ENCODE measurements at places on chromosomes 5 and 9.

- no peak for DNase-seq
- H3K27ac ChIP-seq = no peak overlapping the region
- H3K4me1 ChIP-seq = no peaks in the 10 kb centered on the region
- no peak overlapping the region for H3K4me3 ChIP-seq
Observed at GRCh38 chr5:139126711-139127111, 71.5 kb downstream of the SIL1 start.

- no peak overlapping the region for H3K27ac ChIP-seq
- H3K27me3 ChIP-seq = no peaks in the 10 kb centered on the region
- no peak for DNase-seq
Observed at GRCh38 chr5:6469836-6470235, 21.2 kb downstream of the UBE2QL1 start.

GRCh38 chr9:108830272-108830671 is 25.5 kb downstream of the ACTL7B start:
- no peaks in the 10 kb centered on the region for H3K4me1 ChIP-seq
- H3K36me3 ChIP-seq = no peaks in the 10 kb centered on the region
- DNase-seq = no peak
- no peak overlapping the region for H3K27ac ChIP-seq
- H3K4me3 ChIP-seq = no peak overlapping the region

- H3K4me3 ChIP-seq = no peak overlapping the region
- no peak for DNase-seq
- H3K36me3 ChIP-seq = peaks cover 8% of the 10 kb centered on the region
- H3K27me3 ChIP-seq = no peaks in the 10 kb centered on the region
Observed at GRCh38 chr5:138351056-138351455, 1.4 kb upstream of the KDM3B start.

DNA sequence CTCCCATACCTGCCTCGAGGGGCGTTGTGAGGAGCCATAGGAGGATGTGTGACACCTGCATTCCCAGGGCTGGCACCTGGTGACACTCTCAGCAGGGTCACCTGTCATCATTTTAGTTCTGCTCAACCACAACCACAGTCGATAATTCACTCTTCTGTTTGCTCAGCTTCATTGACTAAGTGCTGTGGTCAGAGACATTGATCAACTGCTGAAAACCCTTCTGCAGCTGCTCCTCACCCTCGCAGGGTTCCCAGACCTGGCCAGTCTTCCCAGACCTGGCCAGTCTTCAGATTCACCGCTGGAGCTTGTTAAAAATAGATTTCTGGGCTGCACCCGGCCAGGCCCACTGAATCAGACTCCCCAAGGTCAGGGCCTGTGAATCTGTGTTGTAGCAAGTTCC is 92.8 kb downstream of the MVB12B start:
- no peaks in the 10 kb centered on the region for H3K27me3 ChIP-seq
- no peak for DNase-seq
- peaks cover 5% of the 10 kb centered on the region for H3K36me3 ChIP-seq
- no peak overlapping the region for H3K27ac ChIP-seq

DNA sequence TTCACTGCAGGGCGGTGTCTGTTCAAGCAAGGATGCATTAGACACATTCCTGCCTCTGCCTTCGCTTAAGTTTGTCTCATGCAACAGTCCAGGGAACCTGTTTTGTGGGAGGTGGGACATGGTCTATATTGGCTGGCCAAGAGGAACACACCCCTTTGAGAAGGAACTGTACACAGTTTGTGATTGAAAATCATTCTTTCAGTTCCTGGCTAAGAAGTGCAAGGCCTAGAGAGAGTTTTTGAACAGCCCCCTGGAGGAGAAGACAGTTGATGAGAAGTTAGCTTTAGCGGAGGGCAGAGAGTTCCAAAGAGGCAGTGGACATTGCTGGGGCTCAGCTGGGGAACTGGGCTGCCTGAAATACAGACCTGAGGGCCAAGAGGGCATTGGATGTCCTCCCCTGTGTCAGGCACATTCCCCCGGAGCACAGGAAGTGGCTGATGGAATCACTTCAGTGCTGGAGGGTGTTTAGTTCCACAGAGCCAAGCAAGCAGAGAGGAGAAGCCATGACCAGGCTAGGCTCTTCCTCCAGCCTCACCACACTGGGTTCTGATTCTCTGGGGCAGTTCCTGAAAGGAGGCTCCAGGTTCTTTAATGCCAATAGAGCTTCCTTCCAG is 66.6 kb downstream of the RGS3 start:
- H3K27ac ChIP-seq = no peak overlapping the region
- H3K4me1 ChIP-seq = no peaks in the 10 kb centered on the region
- no peaks in the 10 kb centered on the region for H3K27me3 ChIP-seq
- no peak overlapping the region for H3K4me3 ChIP-seq
- no peak for DNase-seq
- H3K36me3 ChIP-seq = peaks cover 12% of the 10 kb centered on the region

GRCh38 chr5:52491818-52492217 is 295.9 kb upstream of the ITGA1 start:
- no peak overlapping the region for H3K27ac ChIP-seq
- DNase-seq = no peak
- H3K4me3 ChIP-seq = no peak overlapping the region
- H3K36me3 ChIP-seq = no peaks in the 10 kb centered on the region

GRCh38 chr9:135909371-135909770 is 2.0 kb upstream of the CAMSAP1 start:
- H3K4me3 ChIP-seq = no peak overlapping the region
- peaks cover 25% of the 10 kb centered on the region for H3K4me1 ChIP-seq
- no peak overlapping the region for H3K27ac ChIP-seq
- DNase-seq = no peak
- H3K27me3 ChIP-seq = no peaks in the 10 kb centered on the region

DNA sequence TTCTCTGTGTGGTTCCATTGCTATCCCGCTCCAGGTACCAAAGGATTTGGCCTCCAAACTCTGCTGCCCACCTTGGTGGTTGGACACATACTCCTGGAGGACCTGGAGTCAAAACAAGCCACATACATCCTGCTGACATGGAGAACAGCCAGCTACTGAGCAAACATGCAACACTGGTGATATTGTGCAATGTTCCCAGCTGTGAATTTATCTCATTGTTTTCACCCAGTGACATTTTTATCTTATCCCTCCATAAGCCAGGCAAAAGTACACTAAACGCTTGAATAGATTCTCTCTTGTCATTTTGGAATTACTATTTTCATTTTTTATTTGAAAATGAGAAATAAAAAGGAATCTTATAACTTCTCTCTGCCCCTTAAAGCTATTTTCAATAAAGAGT is 11.1 kb upstream of the CTSL start:
- no peaks in the 10 kb centered on the region for H3K36me3 ChIP-seq
- peaks cover 7% of the 10 kb centered on the region for H3K4me1 ChIP-seq
- no peak for DNase-seq
- H3K27ac ChIP-seq = peak overlapping the region; percentile 65
- H3K27me3 ChIP-seq = no peaks in the 10 kb centered on the region

DNA sequence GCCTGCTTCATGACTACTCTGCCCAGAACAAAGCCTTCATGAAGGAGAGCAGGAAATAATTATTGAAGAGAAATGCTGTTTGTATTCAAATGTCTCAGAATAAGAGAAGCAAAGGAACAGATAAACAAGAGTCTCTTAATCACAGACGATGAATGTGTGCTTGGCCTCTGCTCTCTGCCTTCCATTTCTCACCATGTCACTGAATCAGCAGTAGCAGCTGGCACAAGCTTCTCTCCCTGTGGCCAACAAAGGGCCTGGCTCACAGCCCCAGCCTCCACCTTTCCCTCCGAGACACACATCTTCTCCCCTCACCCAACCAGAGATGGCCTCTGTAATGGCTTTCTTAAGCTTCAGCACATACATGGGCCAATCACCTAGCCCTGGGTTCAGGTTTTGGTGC is 128.1 kb upstream of the SLIT3 start:
- no peaks in the 10 kb centered on the region for H3K36me3 ChIP-seq
- H3K4me1 ChIP-seq = no peaks in the 10 kb centered on the region
- H3K27ac ChIP-seq = no peak overlapping the region
- no peak overlapping the region for H3K4me3 ChIP-seq
- no peak for DNase-seq

DNA sequence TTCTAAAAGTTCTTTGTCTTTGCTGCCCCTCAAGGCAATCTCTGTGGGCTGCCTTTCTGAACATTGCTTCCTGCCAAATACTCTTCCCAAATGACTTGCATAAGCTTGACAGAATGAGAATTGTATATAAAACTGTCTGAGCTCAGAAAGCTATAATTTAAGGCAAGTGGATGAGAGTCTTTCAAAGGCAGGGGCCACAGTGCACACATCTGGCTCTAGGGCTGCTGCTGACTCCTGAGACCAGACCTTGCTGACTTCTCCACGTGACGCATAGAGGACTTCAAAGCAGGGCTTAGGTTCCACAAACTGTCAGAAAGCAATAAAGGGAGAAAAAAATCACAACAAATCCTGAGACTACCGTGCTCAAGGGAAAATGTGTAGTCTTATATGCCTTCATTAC is 79.4 kb upstream of the DIRAS2 start:
- H3K4me1 ChIP-seq = no peaks in the 10 kb centered on the region
- H3K27me3 ChIP-seq = no peaks in the 10 kb centered on the region
- no peak for DNase-seq
- H3K27ac ChIP-seq = no peak overlapping the region
- H3K4me3 ChIP-seq = no peak overlapping the region
- no peaks in the 10 kb centered on the region for H3K36me3 ChIP-seq

DNA sequence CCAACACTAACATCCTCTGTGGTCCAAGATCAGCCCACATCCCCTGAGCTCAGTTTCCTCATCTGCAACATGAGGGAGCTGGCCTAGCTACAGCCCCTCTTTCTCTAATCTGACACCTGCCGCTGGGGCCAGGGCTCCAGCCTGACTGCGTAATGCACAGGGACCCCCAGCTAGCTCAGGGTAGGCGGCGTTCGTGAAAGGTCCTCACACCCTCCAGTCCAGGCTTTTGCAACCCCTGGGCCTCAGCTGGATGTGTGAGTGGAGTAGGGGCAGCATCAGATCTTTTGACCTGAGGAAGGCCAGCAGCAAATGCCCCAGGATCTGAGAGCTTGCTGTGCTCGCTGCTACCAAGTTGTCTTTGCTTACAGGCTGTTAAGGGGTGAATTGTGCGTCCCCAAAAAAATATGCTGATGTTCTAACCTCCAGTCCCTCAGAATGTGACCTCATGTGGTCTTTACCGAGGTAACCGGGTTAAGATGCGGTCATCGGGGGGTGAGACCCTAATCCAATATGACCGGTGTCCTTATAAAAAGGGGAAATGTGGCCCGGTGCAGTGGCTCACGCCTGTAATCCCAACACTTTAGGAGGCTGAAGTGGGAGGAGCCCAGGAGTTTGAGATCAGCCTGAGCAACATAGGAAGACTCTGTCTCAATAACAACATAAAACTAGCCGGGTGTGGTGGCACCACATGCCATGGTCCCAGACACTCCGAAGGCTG is 47.8 kb downstream of the PLPP7 start:
- no peak overlapping the region for H3K27ac ChIP-seq
- H3K4me1 ChIP-seq = no peaks in the 10 kb centered on the region
- no peaks in the 10 kb centered on the region for H3K36me3 ChIP-seq
- no peak for DNase-seq
- H3K27me3 ChIP-seq = no peaks in the 10 kb centered on the region

- H3K4me1 ChIP-seq = no peaks in the 10 kb centered on the region
- DNase-seq = no peak
- H3K27ac ChIP-seq = no peak overlapping the region
- no peak overlapping the region for H3K4me3 ChIP-seq
Observed at GRCh38 chr5:159198063-159199036, 11.0 kb downstream of the RNF145 start.

GRCh38 chr9:99052815-99053715 is 51.8 kb upstream of the TGFBR1 start:
- H3K27me3 ChIP-seq = no peaks in the 10 kb centered on the region
- no peaks in the 10 kb centered on the region for H3K4me1 ChIP-seq
- no peaks in the 10 kb centered on the region for H3K36me3 ChIP-seq
- no peak overlapping the region for H3K4me3 ChIP-seq
- DNase-seq = no peak
- H3K27ac ChIP-seq = no peak overlapping the region

DNA sequence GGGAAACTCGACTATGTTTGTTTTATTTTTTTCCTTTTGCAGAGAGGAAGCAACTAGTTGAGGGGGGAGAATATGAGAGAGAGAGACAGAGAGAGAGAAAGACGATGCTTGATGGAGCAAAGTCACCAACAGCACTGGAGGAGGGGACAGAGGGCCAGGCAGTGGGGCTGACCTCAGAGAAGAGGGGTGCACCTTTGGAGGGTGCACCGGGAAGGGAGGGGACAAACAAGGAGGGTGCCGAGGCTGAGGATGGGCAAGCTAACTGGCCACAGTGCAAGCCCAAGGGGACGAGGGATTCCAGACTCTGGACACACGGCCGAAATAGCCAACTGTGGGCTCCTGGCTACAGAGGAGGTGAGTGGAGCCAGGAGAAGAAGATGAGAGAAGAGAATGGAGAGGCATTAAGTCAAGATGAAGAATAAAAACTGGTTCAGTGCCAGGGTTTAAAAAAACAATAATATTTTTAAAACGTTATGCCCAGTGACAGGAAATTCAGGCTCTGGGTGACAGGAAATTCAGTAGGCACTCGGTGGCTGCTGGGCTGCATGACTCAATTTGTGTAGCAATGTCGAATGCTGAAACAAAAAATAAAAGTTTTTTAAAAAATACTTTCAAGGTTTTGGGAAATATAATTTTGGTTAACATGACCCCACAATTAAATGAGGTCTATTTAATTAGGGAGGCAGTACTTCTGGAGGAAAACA is 13.3 kb upstream of the GLRX start:
- H3K27ac ChIP-seq = peak overlapping the region; percentile 90
- no peak for DNase-seq
- H3K27me3 ChIP-seq = no peaks in the 10 kb centered on the region
- H3K36me3 ChIP-seq = no peaks in the 10 kb centered on the region
- peaks cover 26% of the 10 kb centered on the region for H3K4me1 ChIP-seq
- peak overlapping the region; percentile 65 for H3K4me3 ChIP-seq

DNA sequence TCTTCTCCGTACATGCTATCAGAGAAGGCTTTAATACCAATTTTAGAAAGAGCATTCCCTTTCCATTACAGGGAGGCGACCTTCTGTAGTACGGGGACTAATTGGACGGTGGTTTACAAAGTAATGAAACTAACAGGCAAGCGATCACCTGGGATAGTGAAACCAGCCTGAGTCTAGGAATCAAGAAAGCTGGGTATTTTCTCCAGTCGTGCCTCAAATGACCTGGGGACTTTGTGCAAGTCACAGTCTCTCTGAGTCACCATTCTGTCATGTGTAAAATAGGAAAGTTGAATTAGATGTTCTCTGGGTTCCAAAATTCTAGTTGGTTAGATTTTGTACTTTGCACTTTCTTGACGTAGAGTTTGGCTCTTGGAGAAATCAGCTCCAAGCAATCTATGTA is 22.7 kb upstream of the SSBP2 start:
- no peaks in the 10 kb centered on the region for H3K36me3 ChIP-seq
- H3K27me3 ChIP-seq = no peaks in the 10 kb centered on the region
- DNase-seq = no peak
- no peaks in the 10 kb centered on the region for H3K4me1 ChIP-seq
- no peak overlapping the region for H3K27ac ChIP-seq
- H3K4me3 ChIP-seq = no peak overlapping the region

- H3K27me3 ChIP-seq = no peaks in the 10 kb centered on the region
- H3K4me3 ChIP-seq = no peak overlapping the region
- H3K36me3 ChIP-seq = peaks cover 16% of the 10 kb centered on the region
- peaks cover 64% of the 10 kb centered on the region for H3K4me1 ChIP-seq
- H3K27ac ChIP-seq = peak overlapping the region; percentile 93
- no peak for DNase-seq
Observed at GRCh38 chr9:710951-711745, 130.3 kb upstream of the DMRT1 start.
